ENCODE measurements at places on chromosomes 4 and X.

GRCh38 chr4:8556341-8557150 lies 23.6 kb upstream of the GPR78 start:
- no peak for DNase-seq

DNA sequence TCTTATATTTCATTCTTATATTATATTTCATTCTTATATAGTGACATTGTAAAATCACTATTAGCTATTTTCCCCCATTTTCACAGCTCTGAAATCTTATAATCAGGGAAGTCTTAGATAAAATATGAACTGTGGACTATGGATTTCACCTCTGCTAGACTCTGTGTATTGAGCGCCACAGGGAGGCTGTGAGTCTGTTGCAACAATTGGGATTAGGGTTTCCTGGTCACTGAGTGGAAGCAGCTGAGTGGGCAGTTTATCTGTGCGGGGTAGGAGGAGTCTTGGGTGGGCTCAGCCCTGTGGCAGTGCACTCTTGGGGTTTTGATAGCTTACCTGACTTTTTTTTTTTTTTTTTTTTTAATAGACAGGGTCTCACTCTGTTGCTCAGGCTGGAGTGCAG lies 249.5 kb downstream of the PTTG2 start:
- no peak for DNase-seq

- DNase-seq, result no peak
Observed at GRCh38 chr4:44859477-44859876, 133.1 kb upstream of the GNPDA2 start.

GRCh38 chrX:12891915-12892506 lies 14.4 kb upstream of the TLR8 start:
- no peak for DNase-seq
